ENCODE measurements at places on chromosomes 16 and 17. TPM values are rescaled to one million over a fixed set of nuclear protein-coding genes. Genes with fewer than 3 reads are reported as not detected.

GRCh38 chr17:82051776-82052637, at the start of the genes GPS1 and RFNG:
TSS of gene GPS1 (plus strand) at chr17:82051898. CDS start at chr17:82051932, 34 bp downstream.
TSS of gene RFNG (minus strand) at chr17:82051811. CDS start at chr17:82051766, 45 bp downstream.
- peak; percentile 53 for DNase-seq

GRCh38 chr17:57984936-57985674, 2.9 kb downstream of the VEZF1 start:
- peak; percentile 25 for DNase-seq

DNA sequence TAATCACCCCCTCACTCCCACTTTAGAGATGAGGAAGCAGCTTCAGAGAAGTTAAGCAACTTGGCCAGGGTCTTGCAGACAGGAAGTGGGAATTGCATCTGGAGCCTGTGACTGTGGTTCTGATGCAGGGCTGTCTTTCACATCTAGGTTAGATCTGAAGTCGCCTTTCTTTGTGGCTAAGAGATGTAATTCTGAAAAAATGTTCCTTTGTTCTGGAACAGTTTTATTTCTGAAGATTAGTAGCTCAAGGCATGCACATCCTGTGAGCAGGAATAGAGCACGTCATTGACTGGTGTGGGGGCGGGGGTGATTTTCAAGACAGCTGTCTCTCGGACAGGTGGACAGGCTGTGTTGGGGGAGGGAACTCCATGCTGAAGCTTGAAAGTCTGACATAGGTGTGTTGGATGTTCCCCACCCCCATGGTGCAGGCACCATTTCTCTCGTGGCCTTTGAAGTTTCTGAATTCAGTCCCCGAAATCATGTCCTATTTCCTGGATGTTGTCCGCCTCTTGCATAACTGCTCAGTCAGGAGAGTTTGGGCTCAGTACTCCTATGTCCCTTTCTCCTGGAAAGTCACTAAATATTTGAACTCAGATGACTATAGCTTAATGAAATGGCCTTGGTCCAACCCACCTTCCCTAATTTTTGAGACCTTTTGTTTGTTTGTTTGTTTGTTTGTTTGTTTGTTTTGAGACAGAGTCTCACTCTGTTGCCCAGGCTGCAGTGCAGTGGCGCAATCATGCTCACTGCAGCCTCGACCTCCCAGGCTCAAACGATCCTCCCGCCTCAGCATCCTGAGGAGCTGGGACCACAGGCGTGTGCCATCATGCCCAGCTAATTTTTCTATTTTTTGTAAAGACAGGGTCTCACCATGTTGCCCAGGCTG, 21.0 kb upstream of the HERPUD1 start:
- peak; percentile 81 for DNase-seq

GRCh38 chr16:14098081-14098480, 27.0 kb downstream of the MRTFB start:
- peak; percentile 43 for DNase-seq

Gene OTOP2
- total RNA-seq, result not detected

DNA sequence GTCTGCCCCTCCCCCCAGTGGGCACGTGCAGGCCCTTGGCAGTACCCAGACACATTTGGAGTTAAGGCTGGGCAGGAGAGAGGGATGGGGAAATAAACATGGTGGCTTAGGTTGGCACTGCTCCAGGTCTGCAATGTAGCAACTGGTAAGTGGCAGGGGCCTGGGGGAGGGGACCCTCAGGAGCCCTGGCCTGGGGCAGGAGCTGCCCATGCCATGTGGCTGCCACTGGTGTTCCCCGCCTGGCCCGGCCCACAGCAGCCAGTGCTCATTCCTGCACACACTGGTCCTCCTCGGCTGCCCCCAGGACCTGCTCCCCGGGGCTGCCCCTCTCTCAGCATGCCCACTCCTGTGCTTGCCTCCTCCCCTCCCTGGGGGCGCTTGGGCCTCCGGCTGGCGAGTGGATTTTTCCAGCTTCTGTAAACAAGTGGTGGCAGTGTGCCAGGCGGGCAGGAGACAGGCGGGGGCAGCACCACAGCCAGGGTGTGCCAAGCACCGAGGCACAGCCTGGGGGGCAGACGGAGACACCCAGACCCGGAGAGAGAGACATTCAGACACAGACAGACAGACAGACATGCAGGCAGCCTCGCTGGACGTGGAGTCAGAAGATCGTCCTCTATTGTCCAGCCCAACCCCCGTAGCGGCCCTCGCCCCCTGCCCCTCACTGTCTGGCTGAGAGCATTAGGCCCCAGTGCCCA, 9.4 kb downstream of the THRA start:
- peak; percentile 83 for DNase-seq
